ENCODE measurements at places on chromosomes 16 and 17.

DNA sequence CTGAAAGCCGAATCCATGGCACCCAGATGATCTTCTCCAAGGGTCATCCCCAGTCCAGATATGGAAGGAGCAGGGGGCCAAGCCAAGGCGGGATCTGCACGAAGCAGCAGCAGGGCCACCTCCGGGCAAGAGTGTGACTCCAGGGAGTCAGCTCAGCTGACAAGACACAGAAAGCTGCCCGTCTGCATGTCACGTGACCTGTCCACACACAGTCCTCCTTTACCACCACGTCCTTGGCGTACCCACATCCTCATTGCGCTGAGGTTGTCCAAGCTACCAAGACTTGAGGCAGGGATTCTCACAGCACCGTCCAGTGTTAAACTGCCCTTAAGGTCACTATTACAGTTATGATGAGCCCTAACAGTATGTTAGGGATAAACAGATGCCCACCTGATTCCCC, 11.3 kb upstream of the CYTH1 start:
- no peak for DNase-seq

GRCh38 chr17:75996665-75997590, 3.7 kb upstream of the CDK3 start:
- peak; percentile 49 for DNase-seq

DNA sequence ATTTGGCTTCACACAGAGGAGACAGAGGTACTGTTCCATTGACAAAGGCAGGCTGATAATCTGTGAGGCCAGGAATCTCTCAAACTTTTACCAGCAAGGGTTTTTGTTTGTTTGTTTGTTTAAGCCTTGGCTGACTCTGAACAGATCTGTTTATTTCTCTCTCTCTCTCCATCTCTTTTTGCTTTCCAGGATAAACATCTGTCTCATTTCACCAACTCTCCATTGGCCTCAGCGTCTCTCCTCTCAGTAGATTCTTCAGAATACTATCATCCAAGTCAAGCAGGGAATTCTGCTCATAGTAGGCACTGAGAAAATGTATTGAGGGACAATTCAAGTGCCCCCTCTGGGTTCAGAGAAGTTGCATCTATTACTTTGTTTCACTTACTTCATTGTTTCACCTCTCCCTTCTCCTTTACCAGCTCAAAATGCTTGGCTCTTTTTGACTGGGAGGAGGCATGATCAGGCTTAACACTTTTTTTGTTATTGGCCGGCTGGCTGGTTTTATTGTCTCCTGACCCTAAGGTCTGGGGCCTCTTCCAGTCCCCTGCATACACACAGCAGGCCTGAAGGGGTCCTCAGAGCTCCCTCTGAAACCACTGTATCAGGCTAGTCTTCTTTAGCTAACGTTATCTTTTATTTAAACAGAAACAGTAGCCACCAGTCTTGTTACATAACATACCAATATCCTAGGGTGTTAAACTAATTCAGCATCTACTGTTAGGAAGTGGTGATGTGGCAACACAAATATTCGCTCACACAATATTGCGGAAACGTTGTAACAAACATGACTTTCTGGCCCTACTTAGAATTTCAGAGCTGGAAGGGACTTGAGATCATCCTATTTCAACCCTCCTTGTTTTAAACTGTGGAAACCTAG, 2.0 kb upstream of the YPEL2 start:
- peak; percentile 73 for DNase-seq

- DNase-seq, result no peak
Measured at GRCh38 chr16:21088646-21089538, 61.8 kb downstream of the DNAH3 start.

DNA sequence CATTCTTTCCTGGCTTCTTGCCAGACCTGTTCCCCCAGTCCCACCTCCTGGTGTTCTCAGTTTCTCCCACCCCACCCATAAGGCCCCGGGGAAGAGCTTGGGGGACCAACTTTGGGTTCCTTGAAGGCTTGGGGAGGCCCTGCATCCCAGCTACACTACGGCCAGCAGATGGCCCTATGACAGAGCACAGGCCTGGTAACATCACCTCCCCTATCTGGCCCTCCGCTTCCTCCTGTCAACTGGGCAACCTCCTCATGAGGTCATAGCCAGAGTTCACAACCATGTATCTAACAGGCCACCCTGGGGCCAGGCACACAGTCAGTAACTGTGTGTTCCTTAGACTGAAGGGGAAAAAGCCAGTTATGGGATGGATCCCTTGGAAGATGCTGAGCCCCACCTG, 31.4 kb downstream of the MYO15A start:
- no peak for DNase-seq

- DNase-seq, result no peak
Measured at GRCh38 chr16:57137043-57137442, 44.7 kb downstream of the CPNE2 start.

- DNase-seq, result no peak
Measured at GRCh38 chr16:73430138-73430537, 382.2 kb upstream of the ZFHX3 start.

GRCh38 chr17:47907932-47908562, 12.0 kb downstream of the SP2 start:
- DNase-seq, result no peak

- no peak for DNase-seq
Measured at GRCh38 chr16:28298511-28298878, 6.2 kb downstream of the SBK1 start.

DNA sequence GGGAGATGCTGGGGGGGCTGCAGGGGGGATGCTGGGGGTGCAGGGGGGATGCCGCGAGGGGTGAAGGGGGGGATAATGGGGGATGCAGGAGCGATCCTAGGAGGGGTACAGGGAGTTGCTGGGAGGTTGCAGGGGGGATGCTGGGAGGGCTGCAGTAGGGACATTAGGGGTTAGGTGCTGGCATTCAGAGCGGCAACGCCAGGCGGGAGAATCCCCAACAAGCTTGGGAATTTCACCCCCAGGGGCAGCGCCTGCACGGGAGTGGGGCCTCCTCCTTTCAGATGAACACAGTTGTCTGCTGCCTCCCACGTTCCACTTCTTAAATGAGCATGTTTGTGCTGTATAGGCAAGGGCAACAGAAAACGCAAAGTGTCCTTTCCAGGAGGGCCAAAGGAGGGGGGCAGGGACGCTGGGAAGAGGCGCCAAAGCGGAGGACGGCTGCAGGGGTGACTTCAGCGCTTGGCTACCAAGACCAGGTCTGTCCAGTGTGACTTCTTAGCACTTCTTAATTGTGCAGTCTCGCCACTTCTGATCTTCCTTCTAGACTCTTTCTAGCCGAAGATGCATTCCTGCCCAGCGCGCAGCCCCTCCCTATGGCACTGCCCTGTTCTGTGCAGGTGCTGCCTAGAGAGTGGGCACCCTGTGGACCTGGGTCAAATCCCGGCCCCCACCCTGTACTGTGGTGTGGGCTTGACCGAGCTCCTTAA, 2.0 kb upstream of the SLC6A4 start:
- no peak for DNase-seq

- no peak for DNase-seq
Measured at GRCh38 chr16:3606441-3606840, 5.0 kb downstream of the SLX4 start.

GRCh38 chr16:22888791-22889190, 74.8 kb downstream of the HS3ST2 start:
- DNase-seq, result no peak

GRCh38 chr17:73593249-73593965, 50.8 kb downstream of the SDK2 start:
- no peak for DNase-seq

DNA sequence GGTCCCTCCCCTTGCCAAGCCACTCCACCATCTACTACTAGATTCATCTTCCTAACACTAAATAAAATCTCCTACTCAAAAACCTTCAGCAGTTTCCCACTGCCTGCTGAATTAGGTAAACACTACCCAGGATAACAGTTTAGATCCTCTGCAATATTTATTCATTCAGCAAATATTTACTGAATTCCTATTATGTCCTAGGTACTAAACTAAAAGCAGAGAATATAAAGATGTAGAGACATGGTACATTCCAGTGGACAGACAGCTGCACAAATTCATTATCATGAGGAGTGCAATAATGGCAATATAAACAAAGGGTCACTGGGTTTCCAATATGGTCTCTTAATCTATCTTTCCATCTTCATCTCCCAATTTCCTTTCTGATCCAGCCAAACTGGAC, 30.7 kb upstream of the HOXB13 start:
- no peak for DNase-seq
